ENCODE measurements at places on chromosomes 11 and 22. TPM values are rescaled to one million over a fixed set of nuclear protein-coding genes. Genes with fewer than 3 reads are reported as not detected.

GRCh38 chr11:57515332-57516060, at the start of gene SLC43A1:
TSS of gene SLC43A1 (minus strand) at chr11:57515702. CDS start at chr11:57514111, 1,591 bp downstream.
- H3K4me3 ChIP-seq: peak within 1 kb of the TSS; percentile 74
- H3K27me3 ChIP-seq: peaks cover 71% of the 10 kb centered on the region
- no peak for DNase-seq
- H3K36me3 ChIP-seq: no peaks in the 10 kb centered on the region
- H3K27ac ChIP-seq: no peak within 1 kb of the TSS
- H3K4me1 ChIP-seq: peaks cover 11% of the 10 kb centered on the region

- H3K36me3 ChIP-seq: no peaks in the 10 kb centered on the region
- peaks cover 4% of the 10 kb centered on the region for H3K4me1 ChIP-seq
- no peak overlapping the region for H3K4me3 ChIP-seq
- H3K27me3 ChIP-seq: peaks cover 3% of the 10 kb centered on the region
These were observed 59.3 kb downstream of the SLC1A2 start for GRCh38 chr11:35360055-35360530.

DNA sequence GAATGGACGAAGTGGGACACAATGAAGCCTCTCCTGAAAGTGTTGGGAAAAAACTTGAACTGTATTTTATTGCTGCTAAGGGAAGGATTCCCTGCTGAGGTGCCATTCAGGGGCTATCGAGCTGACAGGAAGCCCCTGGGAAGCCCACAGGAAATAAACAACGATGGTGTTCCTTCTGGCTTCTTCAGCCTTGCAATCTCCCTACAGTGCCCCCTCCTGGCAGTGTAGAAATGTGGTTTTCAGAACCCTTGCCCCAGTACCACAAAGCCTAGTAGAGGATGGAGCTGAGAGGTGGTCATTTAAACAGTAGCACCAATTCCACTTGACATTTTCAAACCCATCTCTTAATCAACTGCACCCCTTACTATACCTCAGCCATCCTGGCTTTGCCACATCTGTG, 676.7 kb upstream of the ARHGAP42 start:
- no peak overlapping the region for H3K27ac ChIP-seq
- no peaks in the 10 kb centered on the region for H3K27me3 ChIP-seq
- no peak overlapping the region for H3K4me3 ChIP-seq
- peaks cover 3% of the 10 kb centered on the region for H3K36me3 ChIP-seq
- DNase-seq: no peak

- no peak overlapping the region for H3K27ac ChIP-seq
- H3K27me3 ChIP-seq: no peaks in the 10 kb centered on the region
- DNase-seq: no peak
- H3K36me3 ChIP-seq: peaks cover 7% of the 10 kb centered on the region
- H3K4me1 ChIP-seq: peaks cover 10% of the 10 kb centered on the region
- H3K4me3 ChIP-seq: no peak overlapping the region
These were observed 908 bp downstream of the PPME1 start for GRCh38 chr11:74171997-74172396.

DNA sequence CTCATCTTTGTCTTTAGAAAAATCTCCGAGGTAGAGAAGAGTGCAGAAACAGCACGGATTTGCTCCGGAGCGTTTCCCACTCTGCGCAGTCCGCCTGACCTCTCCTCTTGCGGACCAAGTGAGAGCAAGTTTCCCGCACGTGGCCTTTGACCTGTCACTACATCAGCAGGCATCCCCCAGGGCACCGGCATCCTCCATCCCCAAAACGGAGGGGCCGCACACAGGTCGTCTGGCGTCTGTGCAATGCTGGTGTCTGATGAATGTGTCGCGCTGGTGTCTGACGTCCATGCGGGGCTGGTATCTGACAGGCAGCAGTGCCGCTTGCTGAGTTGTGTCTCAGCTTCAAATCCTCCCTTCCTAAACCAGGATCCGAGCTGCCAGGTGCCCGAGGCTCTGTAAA, 739 bp upstream of the MRGPRE start:
- H3K4me3 ChIP-seq: no peak overlapping the region
- H3K4me1 ChIP-seq: no peaks in the 10 kb centered on the region
- DNase-seq: no peak
- H3K27ac ChIP-seq: no peak overlapping the region
- peaks cover 36% of the 10 kb centered on the region for H3K27me3 ChIP-seq
- H3K36me3 ChIP-seq: no peaks in the 10 kb centered on the region

DNA sequence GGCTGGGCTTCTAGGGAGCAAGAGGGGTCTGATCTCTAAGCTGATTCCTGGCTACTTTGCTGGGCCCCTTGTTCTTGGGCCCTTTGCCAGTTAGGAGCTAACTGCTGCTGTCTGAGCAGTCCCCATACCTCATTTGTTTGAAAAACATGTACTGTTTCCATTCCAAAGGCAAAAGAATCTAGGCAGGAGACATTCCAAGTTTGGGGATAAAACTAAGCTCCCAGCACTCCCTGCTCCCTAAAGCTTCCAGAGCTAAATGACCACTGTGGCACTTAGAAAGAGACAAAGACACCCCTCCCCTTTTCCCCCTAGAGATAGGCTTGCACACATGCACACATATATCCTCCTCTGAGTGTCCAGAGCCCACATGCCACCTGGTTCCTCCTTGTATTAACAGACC, 22.7 kb upstream of the RRM1 start:
- no peak for DNase-seq
- peaks cover 2% of the 10 kb centered on the region for H3K36me3 ChIP-seq
- H3K27ac ChIP-seq: peak overlapping the region; percentile 93
- H3K4me3 ChIP-seq: no peak overlapping the region

DNA sequence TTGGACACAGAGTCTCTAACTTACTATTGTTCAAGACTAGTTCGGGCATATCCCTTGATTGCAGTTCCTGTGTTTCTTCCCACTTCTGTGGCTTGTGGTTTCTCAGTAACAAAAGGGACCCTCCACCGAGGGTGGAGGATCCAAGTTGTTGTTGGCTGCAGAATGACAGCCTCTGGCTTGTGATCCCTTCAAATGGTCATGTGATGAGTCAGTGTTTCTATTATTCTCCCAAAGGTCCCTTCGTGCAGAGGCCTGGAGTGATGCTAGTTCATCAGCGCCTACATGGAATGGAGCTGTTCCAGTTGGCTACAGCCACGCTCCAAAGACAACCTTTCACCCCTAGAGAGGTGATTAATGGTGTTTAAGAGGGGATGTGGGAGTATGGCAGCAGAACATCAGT, 2.6 kb upstream of the VWCE start:
- peaks cover 11% of the 10 kb centered on the region for H3K4me1 ChIP-seq
- no peak overlapping the region for H3K4me3 ChIP-seq
- peaks cover 9% of the 10 kb centered on the region for H3K27me3 ChIP-seq
- peaks cover 34% of the 10 kb centered on the region for H3K36me3 ChIP-seq
- H3K27ac ChIP-seq: peak overlapping the region; percentile 32

Gene SYT8
- 1.2 TPM for total RNA-seq

DNA sequence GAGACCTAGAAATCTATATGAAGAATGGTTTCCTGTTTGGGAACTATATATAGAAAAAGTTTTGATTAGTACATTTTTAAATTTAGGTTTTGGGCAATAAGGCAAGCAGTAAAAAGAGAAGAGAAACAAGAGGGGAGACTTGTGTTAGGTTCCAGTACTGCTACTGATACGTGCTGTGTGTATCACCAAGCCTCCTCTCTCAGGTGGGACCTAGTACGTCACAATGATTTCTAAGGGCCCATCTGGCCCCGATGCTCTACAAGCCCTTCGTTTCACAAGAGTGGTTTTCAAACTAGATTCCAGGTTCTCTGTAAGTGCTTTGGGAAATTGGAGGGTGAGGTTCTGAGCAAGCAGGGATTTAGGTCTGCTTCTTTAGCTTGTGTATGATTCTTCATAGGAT, 39.2 kb downstream of the USP35 start:
- no peak overlapping the region for H3K4me3 ChIP-seq
- no peak overlapping the region for H3K27ac ChIP-seq
- no peaks in the 10 kb centered on the region for H3K27me3 ChIP-seq
- H3K4me1 ChIP-seq: peaks cover 22% of the 10 kb centered on the region
- peaks cover 17% of the 10 kb centered on the region for H3K36me3 ChIP-seq

Gene MOV10L1
- 1.7 TPM for total RNA-seq

Gene TSSK2
- total RNA-seq: not detected

- no peak overlapping the region for H3K4me3 ChIP-seq
- H3K27me3 ChIP-seq: no peaks in the 10 kb centered on the region
- no peaks in the 10 kb centered on the region for H3K36me3 ChIP-seq
These were observed 110.6 kb downstream of the SCN3B start for GRCh38 chr11:123543797-123544196.

DNA sequence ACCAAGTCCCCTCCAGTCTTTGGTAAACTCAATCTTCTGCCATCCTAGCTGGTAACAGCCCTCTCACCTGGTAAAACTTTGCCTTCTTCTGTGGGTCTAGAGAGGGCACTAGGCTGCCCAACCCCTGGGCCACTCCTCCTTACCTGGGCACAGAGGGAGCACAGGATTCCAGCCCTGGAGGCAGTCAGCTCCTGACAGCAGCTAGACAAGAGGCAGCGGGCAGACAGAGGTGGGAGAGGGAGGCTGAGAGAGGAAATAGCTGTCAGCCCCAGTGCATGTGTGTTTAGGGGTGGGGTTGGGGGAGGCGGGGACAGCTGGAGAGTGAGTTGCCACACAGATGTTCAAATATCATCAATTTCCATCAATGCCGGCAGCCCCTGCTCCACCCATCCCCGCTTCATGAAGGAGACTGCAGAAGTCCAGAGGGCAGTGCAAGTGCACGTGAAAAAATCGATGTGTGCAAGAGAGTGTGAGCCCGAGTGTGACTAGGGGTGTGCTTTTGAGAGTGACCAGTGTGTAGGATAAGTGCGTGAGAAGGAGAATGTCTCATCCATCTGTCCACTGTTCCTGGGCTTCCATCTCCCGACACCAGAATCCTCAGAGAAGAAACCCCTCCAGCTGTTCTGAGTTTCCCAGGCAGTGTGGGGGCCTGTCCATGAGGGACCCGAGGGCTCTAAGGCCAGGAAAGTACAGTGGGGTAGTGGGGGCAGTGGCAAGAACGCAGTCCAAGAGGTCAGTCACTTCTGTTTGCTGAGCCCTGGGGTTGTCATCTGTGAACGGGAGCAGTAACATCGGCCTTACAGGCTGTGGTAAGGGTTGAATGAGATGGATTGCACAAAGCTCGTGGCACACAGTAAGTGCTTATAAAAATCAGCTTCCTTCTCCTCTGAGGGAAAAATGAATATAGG, at the start of gene PTGDR2:
TSS of gene PTGDR2 (minus strand) at position 225 of the 908 bp plus-strand sequence. CDS start 2,228 bp downstream, outside the sequence.
- H3K4me3 ChIP-seq: peak within 1 kb of the TSS; percentile 19
- H3K27me3 ChIP-seq: no peaks in the 10 kb centered on the region
- DNase-seq: no peak
- H3K27ac ChIP-seq: no peak within 1 kb of the TSS
- H3K36me3 ChIP-seq: peaks cover 4% of the 10 kb centered on the region

- peak; percentile 28 for DNase-seq
- H3K36me3 ChIP-seq: no peaks in the 10 kb centered on the region
- peaks cover 32% of the 10 kb centered on the region for H3K27me3 ChIP-seq
- H3K4me3 ChIP-seq: peak overlapping the region; percentile 76
- H3K4me1 ChIP-seq: peaks cover 19% of the 10 kb centered on the region
These were observed 320 bp downstream of the CLTCL1 start for GRCh38 chr22:19291218-19291579.

DNA sequence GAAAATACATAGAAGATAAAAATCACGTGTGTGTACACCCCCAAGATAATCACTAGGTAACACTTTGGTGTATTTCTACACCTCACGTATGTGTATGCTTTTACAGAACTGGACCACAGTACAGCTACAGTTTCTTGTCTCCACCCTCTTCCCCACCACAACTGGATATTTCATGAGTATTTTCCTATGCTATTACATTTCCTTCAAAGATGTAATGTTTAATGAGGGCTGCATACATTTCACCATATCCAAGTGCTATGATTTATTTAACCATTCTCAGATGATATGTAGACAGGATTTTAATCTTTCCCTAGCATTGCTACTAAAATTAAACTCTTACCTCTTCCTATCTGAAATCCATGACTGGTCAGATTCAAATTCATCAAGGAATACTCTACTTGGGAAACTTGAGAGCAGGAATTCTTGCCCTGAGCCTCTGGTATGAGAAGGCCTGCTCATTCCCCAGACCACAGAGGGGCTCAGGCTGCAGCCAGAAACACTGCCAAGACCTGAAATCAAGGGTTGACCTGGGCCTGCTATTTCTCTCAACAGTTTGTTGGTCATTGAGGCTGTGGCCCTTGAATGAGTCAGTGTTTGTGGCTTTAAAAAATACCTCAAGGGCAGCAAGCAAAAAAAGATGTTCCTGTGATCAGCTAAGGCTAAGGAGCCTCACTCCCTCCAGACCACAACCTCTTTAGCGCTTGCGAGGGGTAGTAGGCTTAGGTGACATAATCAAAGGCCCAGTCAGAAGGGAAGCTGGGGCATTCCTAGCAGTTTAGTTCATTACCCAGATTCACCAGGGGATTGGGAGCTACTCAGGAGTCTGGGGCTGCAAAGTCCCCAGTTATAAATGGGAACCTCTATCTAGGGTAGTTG, 55.5 kb downstream of the ABTB2 start:
- no peak overlapping the region for H3K4me3 ChIP-seq
- no peak for DNase-seq
- H3K36me3 ChIP-seq: no peaks in the 10 kb centered on the region
- peaks cover 37% of the 10 kb centered on the region for H3K4me1 ChIP-seq
- peak overlapping the region; percentile 22 for H3K27ac ChIP-seq

GRCh38 chr11:94941131-94941530, 32.2 kb downstream of the CWC15 start:
- H3K36me3 ChIP-seq: no peaks in the 10 kb centered on the region
- no peaks in the 10 kb centered on the region for H3K27me3 ChIP-seq
- H3K4me3 ChIP-seq: no peak overlapping the region
- DNase-seq: no peak

DNA sequence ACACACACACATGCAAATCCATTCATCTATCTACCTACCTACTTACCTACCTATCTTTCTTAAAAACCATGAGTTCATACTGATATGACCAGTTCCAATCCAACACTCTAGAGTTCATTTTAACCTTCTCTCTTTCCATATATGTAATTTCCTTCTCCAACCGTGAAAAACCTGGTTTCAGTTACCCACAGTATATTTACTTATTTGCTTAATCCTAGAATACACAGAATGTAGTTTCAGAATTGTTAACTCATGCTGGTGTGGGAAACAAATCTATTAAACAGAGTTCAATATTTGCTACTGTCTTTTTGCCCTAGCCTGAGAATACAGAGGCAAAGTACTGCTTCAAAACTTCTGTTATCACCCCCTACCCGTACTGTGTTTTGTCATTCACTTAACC, 101.3 kb downstream of the RRM1 start:
- no peaks in the 10 kb centered on the region for H3K36me3 ChIP-seq
- no peaks in the 10 kb centered on the region for H3K27me3 ChIP-seq
- H3K4me1 ChIP-seq: peaks cover 1% of the 10 kb centered on the region

DNA sequence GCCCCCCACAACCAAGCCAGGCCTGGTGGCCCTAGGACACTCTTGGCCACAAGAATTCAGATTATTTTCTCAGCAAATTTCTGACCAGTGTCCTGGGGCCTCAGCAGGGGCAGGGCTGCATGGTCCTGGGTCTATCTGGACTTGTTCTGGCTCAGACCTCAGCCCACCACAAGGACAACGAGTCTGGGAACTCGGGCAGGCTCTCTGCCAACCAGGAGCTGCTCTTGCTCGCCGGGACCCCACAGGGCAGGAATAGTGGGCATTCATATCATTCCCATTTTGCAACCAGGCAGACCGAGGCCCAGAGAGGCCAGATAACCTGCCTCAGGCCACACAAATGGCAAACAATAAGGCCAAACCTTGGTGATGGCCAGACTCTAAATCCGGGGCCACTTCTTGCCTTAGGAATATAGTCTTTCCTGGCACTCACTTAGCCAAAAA, 75.4 kb upstream of the WNT7B start:
- H3K4me3 ChIP-seq: no peak overlapping the region
- no peak for DNase-seq
- no peak overlapping the region for H3K27ac ChIP-seq
- H3K4me1 ChIP-seq: peaks cover 8% of the 10 kb centered on the region
- H3K36me3 ChIP-seq: peaks cover 2% of the 10 kb centered on the region
